Skin of body (tissue), 3 donors: ENCODE measurements at places on chromosomes 3 and 15. TPM values are rescaled to one million over a fixed set of nuclear protein-coding genes. Genes with fewer than 3 reads are reported as not detected.
A peak's percentile ranks its signal among the peaks of the same experiment; 100 is the strongest.

DNA sequence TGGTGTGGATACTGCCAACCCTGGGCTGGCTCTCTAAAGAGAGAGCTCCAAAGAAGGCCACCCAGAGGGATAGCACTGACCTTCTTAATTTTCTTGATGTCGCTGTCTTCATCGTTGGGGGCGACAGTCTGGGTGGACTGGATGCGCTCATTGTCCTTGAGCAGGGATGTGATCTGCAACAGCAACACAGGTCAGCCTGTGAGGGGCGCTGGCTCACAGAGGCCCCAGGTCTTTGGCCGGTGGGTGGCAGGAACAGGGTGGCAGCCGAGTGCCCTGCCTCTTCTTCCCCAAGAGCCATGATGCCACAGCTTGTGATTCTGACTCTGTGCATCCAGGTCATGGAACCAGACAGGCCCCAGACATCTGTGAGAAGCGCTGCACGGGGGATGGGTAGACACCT is 41.2 kb downstream of the RASGRF1 start:
- DNase-seq, result no peak

DNA sequence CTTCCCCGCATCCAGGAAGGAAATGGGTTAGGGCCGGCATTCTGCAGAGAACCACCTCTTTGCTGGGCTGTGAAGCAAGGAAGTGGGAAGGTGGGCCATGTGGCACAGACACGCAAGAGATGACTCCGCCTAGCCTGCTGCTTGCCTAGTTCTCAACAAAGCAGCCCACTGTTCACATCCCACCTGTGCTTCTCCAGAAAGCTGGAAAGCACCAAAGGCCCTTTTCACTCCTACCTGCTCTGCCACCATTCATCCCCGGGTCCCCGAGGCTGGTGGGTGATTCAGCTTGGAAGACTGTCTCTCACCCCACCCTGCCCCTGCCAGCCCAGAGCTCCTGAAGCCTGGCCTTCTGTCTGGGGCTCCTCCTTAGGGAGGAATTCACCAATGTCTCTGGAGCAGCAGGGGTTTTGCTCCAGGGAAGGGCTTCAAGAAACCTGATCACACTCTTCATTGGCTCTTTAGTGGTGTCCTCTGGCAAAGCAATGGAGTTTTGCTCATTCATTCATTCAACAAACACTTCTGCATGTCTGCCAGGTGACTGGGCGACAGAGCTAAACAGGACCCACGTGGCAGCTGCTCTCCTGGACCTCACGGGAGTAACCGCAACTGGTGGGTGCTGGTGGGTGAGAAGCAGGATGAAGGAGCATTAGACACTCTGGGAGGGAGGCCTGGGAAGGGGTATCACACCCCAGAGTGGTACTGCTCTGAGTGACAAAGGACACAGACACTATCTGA is 145.4 kb upstream of the TLE3 start:
- DNase-seq, result no peak

GRCh38 chr15:74454764-74455500 is 6.0 kb downstream of the UBL7 start:
- DNase-seq, result no peak

DNA sequence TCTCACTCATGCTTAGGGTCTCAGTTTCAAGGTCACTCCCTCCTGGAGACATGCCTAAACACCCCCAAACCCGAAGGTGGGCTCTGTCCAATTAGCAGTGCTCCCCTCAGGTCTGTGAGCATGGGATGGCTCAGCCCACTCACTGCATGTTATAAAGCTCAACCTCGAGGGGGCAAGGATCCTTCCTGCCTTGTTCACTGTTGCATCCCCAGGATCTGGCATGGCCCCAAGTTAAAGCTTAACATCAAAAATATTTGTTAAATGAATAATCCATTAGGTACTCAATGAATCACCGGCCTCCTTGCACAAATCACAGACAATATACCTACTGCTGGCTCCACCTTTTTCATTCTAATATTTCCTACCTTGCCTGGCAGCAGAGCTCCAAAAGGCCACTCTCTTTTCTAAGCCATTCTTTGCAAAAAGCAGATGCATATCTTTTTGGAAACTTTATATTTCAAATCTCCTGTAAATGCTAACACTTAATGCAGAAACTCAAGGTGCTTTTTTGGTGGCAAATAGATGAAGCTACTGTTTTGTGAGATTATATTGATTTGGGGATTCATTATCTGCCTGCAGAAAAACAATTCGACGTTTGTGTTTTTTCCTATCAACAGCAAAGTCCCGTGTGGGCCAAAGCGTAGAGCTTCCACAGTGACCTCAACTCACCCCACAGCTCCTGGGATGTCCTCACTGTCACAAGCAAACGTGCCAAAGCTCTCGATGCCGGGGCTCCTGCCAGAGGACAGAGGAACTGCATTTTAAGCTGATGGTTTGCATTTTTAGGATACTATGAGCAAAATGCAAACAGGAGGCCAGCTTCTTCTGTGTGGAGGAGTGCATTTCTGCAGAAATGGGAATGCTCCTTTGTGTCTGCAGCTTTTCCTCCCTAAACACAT is 35.4 kb downstream of the PCOLCE2 start:
- no peak for DNase-seq

DNA sequence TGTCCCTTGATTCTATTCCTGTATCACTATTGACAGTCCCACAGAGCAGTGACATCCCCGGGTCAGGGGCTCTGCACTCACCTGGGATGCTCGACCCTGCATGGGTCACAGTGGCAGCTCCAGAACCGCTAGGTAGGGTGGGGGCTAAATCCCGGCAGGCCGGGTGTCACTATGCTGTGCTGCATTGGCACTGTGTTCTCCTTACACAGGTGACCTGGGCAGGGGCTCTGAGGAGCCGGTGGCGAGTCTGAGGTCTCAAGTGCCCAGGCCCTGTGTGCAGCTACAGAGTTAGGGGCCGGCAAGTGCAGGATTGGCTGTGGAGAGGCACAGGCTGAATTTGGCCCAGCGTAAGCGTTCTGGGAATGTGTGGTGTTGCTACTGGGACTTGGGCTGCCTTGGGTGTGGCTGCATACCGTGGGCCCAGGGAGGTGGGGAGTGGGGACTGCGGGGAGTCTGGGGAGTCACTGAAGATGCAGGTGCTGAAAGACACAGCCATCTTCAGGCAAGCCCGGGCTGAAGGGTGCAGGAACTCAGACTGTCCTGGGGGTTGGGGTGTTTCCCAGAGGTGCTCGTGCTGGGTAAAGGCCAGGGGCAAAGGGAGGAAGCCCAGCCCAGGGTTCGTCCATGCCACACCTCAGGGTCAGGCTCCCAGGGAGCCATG is 102.6 kb upstream of the PRR20G start:
- DNase-seq, result no peak

GRCh38 chr3:32816439-32817256 is 1.1 kb upstream of the TRIM71 start:
- DNase-seq, result no peak

GRCh38 chr3:141286856-141287255 is 55.2 kb downstream of the PXYLP1 start:
- DNase-seq, result no peak

DNA sequence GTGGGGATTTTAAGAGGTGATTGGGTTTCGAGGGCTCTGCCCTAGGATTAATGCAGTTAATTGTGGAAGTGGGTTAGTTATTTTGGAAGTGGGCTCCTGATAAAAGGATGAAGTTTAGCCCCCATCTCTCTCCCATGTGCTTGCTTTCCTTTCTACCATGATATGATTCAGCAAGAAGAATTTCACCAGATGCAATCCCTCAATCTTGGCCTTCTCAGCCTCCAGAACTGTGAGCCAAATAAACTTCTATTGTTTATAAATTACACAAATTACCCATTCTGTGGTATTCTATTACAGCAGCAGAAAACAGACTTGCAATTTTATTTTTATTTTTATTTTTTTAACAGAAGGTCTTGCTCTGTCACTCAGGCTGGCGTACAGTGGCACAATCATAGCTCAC is 27.3 kb upstream of the UBE2E1 start:
- no peak for DNase-seq

DNA sequence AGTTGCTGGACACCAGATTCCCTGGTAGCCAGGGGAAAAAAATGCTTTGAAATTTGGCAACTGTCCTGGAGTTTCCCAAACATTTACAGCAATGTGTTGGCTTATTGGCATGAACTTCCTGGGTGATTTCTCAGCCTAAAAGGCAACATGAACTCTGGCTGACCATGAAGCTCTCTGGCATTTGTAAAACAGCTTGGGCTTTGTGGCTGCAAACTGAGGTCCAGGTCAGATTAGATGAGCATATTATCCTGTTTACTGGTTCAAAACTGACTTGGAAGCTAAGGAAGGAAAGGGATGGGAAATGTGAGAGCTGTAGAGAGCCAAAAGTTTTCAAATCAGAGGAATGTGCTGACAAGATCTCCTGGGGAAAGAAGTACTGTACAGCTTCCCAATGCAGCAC is 139.0 kb downstream of the P3H2 start:
- peak; percentile 44 for DNase-seq

- DNase-seq, result peak; percentile 32
Observed at GRCh38 chr3:37326801-37327200, 152.4 kb upstream of the LRRFIP2 start.

DNA sequence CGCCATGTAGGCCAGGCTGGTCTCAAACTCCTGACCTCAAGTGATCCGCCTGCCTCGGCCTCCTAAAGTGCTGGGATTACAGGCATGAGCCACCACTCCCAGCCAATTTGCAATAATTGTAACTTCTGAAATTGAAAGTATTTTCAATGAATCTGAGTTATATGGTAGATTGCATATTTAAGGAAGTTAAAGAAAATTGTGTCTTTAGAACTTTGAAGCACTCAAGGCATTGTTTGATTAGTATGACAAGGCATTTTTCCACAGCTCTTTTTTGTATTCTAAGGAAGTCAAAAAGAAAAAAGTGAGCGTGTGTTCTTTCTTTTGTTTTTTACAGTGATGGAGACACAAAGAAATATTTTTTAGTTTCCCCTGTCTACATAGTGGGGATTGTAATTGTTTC is 15.7 kb upstream of the RPLP1 start:
- no peak for DNase-seq

GRCh38 chr3:190644766-190645165 is 130.9 kb downstream of the IL1RAP start:
- DNase-seq, result no peak

DNA sequence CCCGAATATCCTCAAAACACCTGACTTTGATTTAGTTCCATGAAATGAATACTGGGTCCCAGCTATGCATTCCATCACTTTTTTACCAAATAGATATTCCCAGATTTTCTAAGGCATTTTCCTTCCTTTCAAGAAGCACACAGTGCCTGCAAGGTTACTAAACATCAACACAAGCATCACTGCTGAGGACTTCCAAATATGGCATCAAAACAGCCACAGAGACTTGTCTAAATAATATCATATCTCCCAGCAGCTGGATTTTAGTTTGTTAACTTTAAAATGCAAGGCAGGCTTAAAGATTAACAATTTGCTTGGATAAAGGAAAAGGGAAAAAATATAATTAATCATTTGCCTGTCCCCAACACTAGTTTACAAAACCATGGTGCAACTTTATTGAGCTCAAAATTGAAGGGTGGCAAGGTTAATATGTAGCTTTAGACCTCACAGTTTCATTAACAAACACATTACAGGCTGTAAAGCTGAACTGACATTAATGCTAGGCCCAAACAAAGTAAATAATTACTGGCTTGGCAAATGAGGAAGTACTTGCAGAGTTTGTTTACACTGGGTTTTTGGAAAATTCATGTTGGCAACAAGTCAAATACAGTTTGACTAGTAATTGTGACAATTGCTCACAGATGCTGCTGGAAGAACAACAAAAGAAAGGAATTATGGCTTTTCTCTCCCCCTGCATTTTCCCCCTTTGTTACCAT is 401.7 kb upstream of the CDIN1 start:
- peak; percentile 98 for DNase-seq

- no peak for DNase-seq
Observed at GRCh38 chr3:59456852-59457485, 407.1 kb upstream of the CFAP20DC start.

- no peak for DNase-seq
Observed at GRCh38 chr3:123778525-123778924, 105.6 kb downstream of the MYLK start.

- DNase-seq, result no peak
Observed at GRCh38 chr15:63923993-63924950, 90.5 kb upstream of the HERC1 start.

GRCh38 chr3:186990277-186990676 is 60.0 kb downstream of the ST6GAL1 start:
- no peak for DNase-seq

GRCh38 chr3:24264748-24265158 is 229.9 kb downstream of the THRB start:
- DNase-seq, result no peak

- no peak for DNase-seq
Observed at GRCh38 chr3:188854772-188855149, 317.0 kb upstream of the TPRG1 start.

GRCh38 chr3:171187706-171188290 is 161.3 kb upstream of the SLC2A2 start:
- peak; percentile 20 for DNase-seq

- no peak for DNase-seq
Observed at GRCh38 chr15:101124731-101125451, 127.0 kb downstream of the CHSY1 start.

- no peak for DNase-seq
Observed at GRCh38 chr15:43316971-43317346, 13.4 kb downstream of the LCMT2 start.

DNA sequence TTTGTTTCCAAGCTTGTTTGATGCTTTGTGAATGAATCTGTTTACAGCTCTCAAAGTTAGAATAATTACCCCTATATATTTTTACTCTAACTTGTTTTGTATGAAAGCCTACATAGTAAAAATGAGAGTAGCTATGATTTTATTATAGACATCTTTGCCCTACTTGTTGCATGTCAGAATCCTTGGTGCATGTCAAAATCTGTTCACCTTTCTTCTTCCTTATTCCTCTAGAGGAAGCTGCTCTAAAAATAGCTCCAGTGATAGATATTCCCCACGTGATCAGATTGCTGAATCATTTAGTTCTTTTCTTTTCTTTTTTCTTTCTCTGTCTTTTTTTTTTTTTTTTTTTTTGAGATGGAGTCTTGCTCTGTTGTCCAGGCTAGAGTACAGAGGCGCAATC is 39.8 kb downstream of the LRRC49 start:
- no peak for DNase-seq

GRCh38 chr3:147540921-147541320 is 131.8 kb downstream of the ZIC1 start:
- DNase-seq, result no peak

GRCh38 chr15:92068121-92068520 is 214.6 kb downstream of the SLCO3A1 start:
- no peak for DNase-seq

- no peak for DNase-seq
Observed at GRCh38 chr15:81419332-81419943, 45.4 kb upstream of the TMC3 start.

ZMAT3 gene
- total RNA-seq, result 4.7 TPM

RTP3 gene
- not detected for total RNA-seq

C3orf85 gene
- total RNA-seq, result not detected

STAC gene
- 12.6 TPM for total RNA-seq

SMAD6 gene
- total RNA-seq, result 16.2 TPM

KIF23 gene
- total RNA-seq, result 21.4 TPM

TMEM212 gene
- not detected for total RNA-seq

DOCK3 gene
- total RNA-seq, result 0.89 TPM

GPR62 gene
- 0.20 TPM for total RNA-seq

RBP2 gene
- not detected for total RNA-seq

ITGA11 gene
- 5.7 TPM for total RNA-seq
